ENCODE measurements at places on chromosomes 11 and 22.

DNA sequence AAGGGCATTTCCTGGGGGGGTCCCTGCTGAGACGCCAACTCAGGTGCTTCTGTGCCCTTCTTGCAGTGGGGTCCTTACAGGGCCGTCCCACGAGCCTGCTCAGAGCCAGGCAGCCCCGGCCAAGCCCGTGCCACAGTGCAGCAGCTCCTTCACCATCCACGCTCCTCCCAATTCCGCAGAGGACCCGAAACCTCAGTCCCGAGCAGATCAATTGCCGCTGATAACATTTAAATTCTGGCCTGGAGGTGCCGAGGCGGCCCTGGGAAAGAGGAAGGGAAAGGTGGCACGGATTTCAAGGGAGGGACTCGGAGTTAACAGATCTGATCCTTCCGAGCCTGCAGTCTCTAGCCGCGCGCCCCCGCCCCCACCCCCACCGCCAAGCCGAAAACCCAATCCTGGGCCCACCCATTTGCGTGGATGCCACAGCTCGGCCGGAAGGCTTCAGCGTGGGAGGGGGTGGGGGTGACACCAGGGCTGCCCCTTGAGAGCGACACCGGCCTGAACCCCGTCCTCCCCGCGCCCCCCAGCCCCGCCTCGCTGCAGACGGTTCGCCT, 32.3 kb upstream of the JAM3 start:
- no peak for DNase-seq

DNA sequence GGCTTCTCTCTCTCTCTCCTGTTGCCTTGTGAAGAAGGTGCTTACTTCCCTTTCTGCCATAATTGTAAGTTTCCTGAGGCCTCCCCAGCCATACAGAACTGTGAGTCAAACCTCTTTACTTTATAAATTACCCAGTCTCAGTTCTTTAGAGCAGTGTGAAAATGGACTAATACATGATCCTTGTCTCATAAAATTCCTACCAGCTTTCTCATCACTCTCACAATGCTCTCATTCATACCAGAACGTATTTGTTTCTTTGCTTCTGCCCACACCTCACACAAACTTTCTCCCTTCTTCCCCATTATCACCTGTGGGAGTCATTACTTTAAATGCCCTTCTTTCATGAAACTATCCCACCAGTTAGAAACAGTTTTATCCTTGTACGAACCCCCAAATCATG, 62.7 kb upstream of the ARHGAP42 start:
- no peak for DNase-seq

DNA sequence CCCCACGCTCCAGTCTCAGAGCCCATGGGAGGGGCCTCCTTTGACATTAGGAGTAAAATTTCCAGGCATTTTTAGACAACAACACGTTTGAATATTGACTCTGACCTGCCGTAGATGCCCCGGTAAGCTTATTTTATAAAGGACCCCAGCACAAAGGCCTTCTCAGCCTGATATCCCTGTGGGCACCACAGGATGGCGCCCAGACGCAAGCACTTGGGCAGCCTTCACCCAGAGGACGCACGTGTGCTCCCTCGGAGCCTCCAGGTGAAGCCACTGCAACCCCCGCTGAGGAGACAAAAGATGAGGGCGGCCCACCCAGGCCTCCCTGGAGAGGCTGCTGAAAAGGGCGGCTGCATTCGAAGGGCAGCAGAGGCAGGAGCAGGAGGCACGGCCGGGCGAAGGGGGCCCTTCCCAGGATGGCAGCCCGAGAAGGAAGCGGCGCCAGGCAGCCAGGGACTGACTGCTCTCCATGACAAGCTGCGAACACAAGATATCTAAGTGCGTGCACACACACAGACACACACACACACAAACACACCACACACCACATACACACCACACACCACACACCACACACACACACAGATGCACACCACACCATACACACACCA, 15.2 kb upstream of the TH start:
- DNase-seq: no peak

- DNase-seq: no peak
Measured at GRCh38 chr22:20224256-20224626, 43.9 kb downstream of the RTN4R start.

DNA sequence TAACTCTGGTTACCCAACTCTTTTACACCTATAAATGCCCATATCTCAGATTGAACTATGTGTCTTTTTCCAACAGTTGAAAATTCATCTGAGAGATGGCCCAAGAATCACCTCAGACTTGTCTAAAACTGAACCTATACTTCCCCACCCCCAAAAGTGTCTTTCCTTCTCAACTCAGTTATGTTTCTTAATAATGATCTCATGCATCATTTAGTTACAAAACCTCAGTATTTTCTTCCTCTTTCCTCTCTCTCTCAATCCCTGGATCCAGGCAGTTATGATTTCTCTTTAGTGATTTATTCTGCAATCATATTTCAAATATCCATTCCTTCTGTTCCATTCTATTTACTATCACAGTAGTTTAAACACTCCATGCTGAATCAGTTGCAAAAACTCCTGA, 32.3 kb upstream of the ADSL start:
- no peak for DNase-seq

GRCh38 chr22:48673806-48674500, 1153.7 kb downstream of the BRD1 start:
- DNase-seq: no peak

- peak; percentile 31 for DNase-seq
Measured at GRCh38 chr11:64447831-64448598, 89.1 kb downstream of the RPS6KA4 start.

DNA sequence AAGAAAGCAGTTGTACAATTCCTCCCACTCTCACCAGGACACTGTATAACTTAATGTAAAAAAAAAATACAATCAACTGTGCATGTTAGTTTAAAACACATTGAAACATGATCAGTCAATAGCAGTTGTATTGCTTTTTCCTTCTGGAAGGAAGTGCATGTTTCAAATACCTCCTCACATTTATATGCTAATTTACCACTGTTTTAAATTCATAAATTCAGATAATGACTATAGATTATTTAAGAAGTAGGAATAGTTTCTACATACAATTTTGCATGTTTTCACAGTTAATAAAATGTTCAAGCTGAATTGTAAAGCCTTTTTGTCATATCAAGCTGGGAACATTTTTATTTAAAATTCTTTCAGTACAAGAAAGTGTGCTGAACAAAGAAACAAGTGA, 3.3 kb downstream of the GRIA4 start:
- DNase-seq: no peak

- DNase-seq: no peak
Measured at GRCh38 chr11:78802058-78802761, 227.5 kb upstream of the NARS2 start.

GRCh38 chr11:6377902-6378639, 12.2 kb upstream of the SMPD1 start:
- DNase-seq: no peak

- peak; percentile 32 for DNase-seq
Measured at GRCh38 chr11:36509201-36509639, 852 bp downstream of the TRAF6 start.

GRCh38 chr22:32723643-32724042, 77.9 kb upstream of the TIMP3 start:
- peak; percentile 83 for DNase-seq

DNA sequence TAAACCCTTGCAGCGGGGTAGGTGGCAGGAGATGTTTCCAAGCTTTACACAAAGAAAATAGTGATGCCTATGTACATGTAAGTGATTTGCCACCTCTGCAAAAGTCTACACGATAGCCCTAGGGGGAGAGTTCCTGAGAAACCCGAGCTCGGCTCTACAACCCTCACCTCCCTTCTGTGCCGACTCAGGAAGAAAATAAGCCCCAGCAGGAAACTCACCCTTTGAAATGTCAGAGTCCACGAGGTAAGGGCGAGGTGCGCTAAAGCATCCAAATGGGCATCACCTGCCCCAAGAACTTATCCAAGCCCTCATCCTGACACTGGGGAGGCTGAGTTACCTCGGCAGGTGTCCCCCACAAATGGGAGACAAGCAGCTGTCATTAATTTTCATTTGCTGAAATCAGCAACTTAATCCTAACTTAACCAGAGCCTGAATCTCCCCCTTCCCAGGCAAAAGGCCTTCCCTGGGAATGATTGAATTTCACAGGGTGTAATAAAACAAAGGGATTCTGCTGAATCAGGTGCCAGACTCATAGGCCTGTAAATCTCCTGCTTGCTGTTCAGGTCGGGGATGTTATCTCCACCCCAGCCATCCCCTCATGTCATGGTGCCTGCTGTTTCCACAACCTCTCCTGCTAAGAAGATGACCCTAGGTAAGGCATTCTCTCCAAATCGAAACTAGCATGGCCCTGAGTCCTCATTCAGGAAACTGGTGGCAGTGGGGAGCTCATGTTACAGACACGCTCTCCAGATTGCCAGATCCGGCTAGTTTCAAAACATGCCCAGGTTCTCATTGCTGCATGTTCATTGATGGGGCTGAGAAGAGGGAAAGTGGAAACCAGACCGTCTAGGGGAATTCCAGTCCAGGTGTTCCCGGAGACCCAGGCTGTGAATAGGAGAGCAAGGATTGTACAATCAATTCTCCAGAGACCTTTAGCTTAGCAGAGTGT, 105.3 kb upstream of the KIRREL3 start:
- DNase-seq: peak; percentile 23

DNA sequence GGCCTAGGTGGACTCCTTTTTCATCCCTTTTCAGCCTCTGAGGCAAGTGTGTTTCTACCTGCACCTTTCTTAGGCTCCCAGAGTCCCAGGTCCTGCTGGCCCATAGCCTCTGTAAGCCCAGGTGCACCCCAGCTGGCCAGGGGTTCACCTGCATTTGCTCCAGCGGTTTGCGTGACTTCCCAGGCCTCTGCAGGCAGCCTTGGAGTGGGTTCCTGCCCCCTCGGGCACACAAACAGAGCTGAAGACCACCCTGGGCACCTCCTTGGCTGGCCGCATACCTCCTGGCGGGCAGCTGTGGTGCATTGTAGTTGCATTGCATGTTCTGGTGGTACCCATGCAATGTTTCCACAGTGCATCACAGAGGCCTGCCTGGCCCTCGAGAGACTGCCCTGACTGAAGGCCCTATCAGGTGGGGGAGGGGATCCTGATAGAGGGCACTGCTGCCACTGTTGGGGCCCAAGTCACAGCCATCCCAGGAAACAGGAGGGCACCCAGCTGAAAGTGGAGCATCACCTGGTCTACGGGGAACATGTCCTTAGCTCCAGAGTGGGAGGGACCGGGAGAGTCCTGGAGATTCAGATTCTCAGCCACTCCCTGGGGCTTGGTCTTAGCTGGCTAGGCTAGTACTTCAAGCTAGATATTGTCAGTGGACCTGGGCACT, 14.1 kb downstream of the SHISA8 start:
- no peak for DNase-seq

GRCh38 chr11:20658135-20658534, 11.3 kb upstream of the NELL1 start:
- no peak for DNase-seq

DNA sequence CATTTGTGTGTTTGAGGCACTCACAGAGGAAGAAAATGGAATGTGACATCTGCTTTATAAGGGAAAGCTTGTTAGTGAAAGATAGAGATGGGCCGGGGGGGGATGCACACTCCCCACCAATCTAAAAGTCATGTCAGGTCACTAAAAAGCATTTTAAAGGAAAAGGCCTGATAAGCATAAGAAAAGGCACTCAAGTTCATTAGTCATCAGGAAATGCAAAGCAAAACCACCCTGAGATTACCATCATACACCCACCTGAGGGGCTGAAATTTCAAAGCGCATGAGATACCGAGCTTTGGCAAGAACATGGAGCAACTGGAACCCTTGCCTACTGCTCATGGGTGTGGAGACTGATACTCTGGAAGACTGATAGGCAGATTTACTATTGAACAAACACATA, 77.9 kb upstream of the ANO1 start:
- DNase-seq: no peak

GRCh38 chr11:105045676-105046296, 651 bp upstream of the CARD16 start:
- no peak for DNase-seq

GRCh38 chr22:50599816-50600455, 657 bp upstream of the MAPK8IP2 start:
- peak; percentile 61 for DNase-seq

DNA sequence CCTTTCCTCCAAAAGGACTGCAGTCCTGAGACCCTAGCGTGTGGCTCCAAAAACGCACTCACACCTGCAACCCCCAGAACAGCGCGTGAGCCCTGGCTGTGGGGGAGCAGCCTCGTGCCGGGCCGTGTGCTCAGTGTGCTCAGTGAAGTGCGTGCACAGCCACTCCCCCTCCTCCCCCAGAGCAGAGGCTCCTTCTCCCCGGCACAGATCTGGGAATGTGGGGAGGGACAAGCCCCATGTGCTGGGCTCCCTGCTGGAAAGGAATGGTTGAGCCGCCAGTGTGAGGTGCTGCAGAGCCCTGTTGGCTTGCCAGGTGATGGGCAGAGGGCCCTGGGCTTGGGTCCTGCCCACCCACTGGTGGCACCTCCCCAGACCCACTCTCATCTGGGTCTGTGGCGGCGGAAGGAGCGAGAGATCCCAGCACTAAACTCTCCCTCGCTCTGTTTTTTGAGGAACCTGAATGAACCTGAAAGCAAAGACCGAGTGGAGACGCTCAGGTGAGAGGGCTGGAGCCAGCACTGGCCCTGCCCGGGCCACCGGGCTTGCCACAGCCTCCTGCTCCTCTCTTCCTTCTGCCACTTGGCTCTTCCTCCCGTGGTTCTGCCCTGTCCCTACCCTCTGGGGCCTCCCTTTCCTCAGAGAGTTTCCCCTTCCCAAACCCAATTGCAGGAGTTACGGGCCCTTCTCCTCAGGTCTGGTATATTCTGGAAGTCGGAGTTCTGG, 9.0 kb downstream of the RCOR2 start:
- no peak for DNase-seq

DNA sequence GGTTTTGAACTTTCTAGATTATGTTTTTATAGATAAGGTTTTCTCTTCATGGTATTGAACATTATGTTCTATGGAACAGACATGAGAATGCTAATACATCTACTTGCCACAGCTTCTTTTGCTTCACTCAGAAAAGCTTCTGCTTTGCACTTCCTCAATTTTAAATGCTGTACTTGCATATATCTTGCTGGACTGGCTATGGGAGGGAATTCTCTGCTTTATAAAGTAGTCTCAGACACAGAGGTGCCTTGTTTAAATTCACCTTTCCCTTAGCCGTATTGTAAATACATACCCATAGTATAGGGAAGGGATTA, 173.9 kb downstream of the DDX10 start:
- DNase-seq: no peak

- DNase-seq: no peak
Measured at GRCh38 chr11:104372111-104372510, 208.2 kb upstream of the PDGFD start.

GRCh38 chr22:40877488-40877887, 15.6 kb upstream of the DNAJB7 start:
- DNase-seq: no peak

GRCh38 chr11:113906516-113906915, 1.9 kb downstream of the HTR3B start:
- no peak for DNase-seq

DNA sequence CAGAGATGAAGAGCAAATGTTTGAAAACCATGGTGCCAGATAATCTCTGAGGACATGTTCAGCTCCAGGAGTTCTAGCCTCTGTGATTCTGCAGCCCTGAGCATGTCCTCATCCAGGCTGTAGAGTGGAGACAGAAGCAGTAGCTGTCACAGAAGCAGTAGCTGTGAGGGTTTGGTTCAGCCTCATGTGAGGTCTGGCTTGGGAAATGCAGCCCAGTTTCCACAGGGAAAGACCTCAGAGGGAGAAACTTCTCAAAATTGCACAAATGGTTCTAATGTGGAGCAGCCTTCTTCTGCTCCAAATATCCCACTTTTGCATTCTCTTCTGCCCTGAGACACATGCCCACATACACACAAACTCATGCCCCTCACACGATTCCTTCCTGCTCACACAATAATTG, 48.4 kb downstream of the DBX1 start:
- DNase-seq: no peak

GRCh38 chr11:1200611-1201191, 22.2 kb upstream of the MUC5B start:
- no peak for DNase-seq

- DNase-seq: no peak
Measured at GRCh38 chr22:42314709-42315391, 44.4 kb upstream of the TCF20 start.

All from muscle of arm (tissue), 14 donors.